MV-4-11 (cell line): ENCODE measurements at places on chromosomes 11 and 22.
A peak's percentile ranks its signal among the peaks of the same experiment; 100 is the strongest.

DNA sequence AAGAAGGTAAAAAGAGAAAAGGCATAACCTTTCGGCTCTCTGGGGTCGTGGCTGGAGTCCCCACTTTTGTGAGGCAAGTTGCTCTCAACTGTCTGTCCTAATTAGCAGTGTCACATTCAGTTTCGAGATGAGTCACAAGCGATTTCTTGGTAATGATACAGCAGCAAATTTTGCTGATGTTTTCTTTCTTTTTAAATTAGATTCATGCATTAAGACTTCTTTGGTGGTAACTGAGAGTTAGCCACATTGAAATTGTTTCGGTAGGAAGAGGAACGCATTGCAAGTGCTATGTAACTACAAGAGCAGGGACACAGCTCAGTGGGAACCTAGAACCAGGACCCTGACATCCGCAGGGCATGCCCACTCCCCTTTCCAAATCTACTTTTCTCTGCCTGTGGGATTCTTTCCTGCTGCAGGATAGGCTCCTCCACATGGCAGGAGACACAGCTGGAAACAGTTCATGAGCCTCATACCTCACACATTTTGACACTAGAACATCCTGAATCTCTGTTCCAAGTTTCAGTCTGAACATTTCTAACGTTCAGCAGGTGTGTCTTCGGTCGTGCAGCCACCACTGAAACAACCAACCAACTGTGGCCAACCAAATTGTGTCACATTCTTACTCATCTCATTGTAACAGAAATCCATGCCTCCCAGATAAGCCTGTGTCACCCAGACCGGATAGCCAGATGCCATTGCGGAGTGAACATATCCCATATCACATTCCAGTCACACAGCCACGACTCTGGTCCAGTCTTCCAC, 987.6 kb downstream of the NTM start:
- DNase-seq = peak; percentile 41

DNA sequence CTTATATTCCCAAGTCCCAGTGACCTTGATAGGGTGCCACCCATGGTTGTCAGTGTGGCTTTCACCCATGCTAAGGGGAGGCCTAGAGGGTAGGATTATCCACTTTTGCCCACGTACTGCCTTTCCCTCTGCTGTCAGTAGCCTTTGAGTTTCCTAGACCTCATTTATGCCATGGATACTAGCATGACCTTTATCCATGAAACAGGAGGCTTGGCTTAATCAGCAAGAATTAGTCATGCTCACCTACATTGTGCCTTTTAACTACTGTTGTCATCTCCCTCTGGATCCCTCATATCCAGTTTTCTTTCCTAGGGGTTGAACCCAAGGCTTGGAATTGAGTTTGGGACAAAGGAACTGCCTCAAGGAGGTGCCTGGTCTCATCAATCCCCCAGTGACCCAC, 716.7 kb downstream of the NTM start:
- DNase-seq = no peak

GRCh38 chr22:43993072-43993760, 30.9 kb upstream of the PARVB start:
- DNase-seq = peak; percentile 12

DNA sequence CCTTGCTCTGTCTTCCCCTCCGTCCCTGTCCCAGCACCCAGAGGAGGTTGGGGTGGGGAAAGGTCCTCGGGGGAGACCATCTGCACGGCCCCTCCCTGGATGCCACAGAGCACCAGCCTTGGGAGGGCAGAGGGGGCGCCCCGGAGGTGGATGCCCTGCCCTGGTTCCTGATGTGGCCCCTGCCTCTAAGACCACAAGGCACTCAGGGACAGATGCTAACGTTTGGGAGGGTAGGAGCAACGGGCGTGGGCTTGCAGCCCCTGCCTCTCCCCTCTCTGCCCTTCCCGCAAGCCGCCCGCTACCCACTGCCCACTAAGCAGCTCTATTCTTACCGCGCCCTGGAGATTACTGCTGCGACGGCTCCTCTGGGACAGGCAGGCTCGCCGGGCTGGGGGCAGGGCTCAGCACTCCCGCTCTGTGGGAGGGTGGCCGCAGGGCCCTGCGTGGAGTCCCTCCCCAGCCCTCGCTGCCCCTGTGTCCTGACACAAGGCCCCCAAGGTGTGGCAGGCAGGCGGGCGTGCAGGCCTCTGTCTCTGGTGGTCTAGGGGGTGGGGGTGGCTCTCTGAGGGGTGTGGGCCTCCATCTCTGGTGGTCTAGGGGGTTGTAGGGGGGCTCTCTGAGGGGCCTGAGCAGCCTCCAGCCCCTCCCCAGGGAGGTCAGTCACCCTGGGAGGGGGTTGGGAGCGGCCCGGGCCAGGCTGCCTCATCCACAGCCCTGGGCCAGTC, 14.9 kb downstream of the BRSK2 start:
- no peak for DNase-seq

GRCh38 chr11:27910186-27910931, 197.6 kb downstream of the KIF18A start:
- DNase-seq = no peak

DNA sequence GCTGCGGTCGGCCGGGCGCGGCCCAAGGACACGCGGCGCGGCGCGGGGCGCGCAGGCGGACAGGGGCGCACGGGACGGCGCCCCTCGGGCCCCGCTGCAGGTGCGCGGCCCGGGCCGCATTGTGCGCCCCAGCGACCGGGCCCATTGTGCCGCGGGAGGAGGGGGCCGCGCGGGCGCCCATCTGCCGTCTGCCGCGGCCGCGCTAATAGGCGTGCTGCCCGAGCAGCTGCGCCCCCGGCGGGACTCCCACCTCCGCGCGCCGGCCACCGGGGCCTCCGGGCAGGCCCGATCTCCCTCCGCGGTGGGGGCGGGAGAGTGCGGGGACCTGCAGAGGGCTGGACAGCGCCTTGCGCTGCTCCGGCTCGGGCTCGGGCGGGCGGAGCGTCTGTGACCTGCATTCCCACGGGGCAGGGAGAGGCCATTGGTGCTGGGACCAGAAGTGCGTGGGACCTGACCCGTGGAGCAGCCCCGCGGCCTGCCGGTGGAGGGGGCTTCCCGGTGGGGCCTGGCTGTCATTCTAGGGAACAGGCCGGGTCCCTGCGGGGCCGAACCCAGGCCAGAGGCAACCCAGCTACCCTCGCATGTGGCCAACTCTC, 933 bp downstream of the BRSK2 start:
- DNase-seq = no peak

DNA sequence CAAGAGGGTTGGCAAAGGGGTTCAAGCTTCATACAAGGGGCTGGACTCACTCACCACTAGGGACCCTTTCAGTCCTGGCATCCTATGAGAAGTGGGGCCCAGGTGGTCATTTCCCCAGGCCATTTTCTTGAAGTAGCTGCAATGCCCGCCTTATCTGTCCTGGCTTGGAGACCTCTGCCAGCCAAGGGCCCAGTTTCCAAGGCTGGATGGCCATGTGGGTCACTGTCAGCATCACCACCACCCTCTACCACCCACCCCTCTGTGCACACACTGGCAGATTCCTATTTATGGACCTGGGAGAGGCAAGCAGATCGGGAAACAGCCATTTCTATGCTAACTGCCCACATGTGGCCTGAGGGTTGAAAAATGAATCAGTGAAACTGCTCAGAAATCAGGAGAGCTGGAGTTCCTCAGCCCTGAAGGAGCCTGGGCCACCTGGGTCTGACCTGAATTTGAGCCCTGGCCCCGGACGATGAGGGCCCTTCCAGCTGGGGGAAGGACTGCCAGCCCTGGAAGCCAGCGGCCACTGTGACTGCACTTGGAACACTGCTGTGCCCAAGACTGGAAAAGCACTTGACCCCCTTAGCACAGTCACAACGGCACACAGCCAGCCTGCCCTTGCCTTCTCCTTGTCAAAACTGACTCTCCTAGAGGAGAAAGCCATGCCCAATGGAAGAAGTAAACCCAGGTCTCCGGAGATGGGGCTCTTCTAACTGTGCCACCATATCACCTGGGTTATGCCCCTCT, 442.2 kb downstream of the BUD13 start:
- DNase-seq = no peak

GRCh38 chr22:36417281-36417686, 29.5 kb upstream of the MYH9 start:
- DNase-seq = peak; percentile 22

DNA sequence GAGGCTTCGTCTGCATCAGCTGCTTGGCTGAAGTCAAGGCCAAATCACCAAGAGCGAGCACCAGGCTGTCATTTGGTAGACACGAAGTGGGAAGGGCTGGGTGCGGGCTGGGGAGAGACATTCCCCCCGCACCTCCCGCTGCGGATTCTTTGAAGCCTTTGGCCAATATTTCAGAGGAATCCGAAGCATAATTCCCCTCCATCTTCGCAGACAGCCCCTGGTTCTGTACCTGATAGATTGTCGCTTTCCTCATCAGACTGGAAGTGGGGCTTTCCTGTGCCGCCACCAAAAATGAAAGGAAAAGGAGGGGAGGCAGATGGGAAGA, 15.3 kb downstream of the BLID start:
- no peak for DNase-seq

GRCh38 chr11:100910808-100911207, 218.8 kb downstream of the PGR start:
- peak; percentile 23 for DNase-seq

GRCh38 chr11:68120273-68121066, 718 bp downstream of the CHKA start:
- peak; percentile 25 for DNase-seq

DNA sequence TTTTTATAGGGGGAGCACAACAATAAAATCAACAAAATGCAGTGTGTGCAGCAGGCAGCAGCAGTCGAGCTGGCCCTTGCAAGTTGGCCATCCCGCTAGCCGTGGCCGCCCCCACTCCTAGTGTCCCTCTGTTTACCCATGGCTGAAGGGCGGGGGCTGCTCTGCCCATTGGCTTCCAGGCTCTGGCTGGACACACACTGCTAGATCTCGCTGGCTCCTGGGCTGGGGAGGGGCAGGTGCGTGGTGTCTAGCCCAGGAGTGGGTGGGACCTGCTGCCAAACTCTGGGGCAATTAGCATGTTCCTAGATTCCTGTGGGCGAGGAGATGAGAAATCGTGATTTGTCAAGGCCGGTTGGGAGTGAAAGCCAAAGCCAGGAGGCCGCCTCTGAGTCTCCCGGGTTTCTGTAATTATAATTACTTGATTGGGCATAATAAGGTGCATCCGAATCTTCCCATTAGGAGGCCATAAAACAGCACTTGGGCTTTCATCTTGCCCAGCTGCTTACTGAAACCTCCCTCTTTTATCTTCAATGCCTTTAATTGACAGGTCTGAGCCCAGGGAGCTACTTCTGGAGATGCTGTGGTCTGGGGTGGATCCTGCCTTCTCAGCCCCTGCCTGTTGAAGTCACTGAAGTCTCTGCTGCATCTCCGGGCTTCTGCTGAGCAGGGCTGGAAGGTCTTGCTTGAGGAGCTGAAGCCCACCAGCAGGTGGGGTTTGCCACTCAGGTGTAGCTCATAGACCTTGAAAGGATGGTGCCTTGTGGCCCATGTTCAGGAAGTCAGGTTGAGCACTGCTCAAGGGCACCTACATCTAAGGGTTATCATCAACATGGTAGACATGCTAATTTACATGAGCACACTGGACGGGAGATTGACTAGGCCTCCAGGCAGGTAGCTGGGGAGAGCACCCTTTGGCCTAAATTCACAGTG, 44.5 kb upstream of the DKK3 start:
- no peak for DNase-seq

GRCh38 chr22:28817919-28818859, 17.8 kb upstream of the XBP1 start:
- no peak for DNase-seq

- peak; percentile 60 for DNase-seq
These were observed 88.9 kb downstream of the MAML2 start for GRCh38 chr11:96254087-96254486.

GRCh38 chr11:44823006-44823405, 96.2 kb downstream of the TSPAN18 start:
- DNase-seq = no peak
